ENCODE measurements at places on chromosomes 5 and 9.

- no peak for DNase-seq
Observed at GRCh38 chr9:137500666-137501397, 41.7 kb upstream of the NSMF start.

GRCh38 chr5:149254506-149254905 lies 17.2 kb upstream of the AFAP1L1 start:
- DNase-seq = no peak

DNA sequence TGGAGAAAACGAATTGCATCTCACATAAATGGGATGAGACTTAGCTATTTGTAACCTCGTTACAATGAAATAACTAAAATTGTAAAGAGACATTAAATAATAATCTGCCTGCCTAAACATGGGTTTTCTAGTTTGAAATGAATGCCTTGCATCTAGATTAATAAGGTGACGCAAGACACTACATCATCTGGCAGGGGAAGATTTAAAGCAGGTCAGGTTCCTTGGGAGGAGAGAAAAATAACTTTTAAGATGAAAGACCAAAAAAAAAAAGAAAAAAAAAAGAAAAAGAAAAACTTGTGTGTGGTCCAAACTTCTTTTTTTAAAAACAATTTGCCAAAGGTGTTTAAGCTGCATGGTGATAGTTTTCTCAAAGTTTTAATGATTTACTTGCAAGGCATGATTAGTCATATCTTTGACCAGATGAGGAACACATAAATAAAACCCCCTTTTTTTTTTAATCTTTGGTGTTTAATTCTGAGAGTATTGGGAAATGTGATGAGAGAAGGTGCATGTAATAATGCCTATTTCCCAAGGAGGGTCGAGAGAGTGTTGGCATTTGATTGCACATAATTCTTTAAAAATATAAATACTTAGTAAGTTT lies 122.9 kb upstream of the ADAMTSL1 start:
- no peak for DNase-seq

GRCh38 chr5:139763280-139763929 lies 32.2 kb upstream of the PSD2 start:
- no peak for DNase-seq

GRCh38 chr9:124271660-124272059 lies 13.9 kb downstream of the NEK6 start:
- no peak for DNase-seq

DNA sequence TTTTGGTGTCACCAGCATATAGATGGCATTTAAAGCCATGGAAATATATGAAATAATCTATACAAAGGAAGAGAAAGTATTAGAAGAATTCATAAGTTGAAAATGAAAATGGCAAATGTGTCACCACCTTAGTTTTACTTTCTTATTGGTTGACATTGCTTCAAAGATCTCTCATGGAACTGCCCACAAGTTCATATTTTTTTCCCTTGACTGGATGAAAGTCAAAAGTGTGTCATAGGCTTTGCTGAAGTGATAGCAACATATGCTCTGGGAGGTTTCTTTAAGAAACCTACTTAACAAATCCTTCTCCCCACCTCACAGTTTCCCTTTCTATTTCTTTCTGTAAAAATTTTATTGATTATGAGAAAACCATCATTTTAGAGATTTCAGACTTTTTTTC lies 127.2 kb downstream of the VPS13A start:
- no peak for DNase-seq

GRCh38 chr5:14460844-14461398 lies 120.7 kb upstream of the OTULINL start:
- DNase-seq = no peak

DNA sequence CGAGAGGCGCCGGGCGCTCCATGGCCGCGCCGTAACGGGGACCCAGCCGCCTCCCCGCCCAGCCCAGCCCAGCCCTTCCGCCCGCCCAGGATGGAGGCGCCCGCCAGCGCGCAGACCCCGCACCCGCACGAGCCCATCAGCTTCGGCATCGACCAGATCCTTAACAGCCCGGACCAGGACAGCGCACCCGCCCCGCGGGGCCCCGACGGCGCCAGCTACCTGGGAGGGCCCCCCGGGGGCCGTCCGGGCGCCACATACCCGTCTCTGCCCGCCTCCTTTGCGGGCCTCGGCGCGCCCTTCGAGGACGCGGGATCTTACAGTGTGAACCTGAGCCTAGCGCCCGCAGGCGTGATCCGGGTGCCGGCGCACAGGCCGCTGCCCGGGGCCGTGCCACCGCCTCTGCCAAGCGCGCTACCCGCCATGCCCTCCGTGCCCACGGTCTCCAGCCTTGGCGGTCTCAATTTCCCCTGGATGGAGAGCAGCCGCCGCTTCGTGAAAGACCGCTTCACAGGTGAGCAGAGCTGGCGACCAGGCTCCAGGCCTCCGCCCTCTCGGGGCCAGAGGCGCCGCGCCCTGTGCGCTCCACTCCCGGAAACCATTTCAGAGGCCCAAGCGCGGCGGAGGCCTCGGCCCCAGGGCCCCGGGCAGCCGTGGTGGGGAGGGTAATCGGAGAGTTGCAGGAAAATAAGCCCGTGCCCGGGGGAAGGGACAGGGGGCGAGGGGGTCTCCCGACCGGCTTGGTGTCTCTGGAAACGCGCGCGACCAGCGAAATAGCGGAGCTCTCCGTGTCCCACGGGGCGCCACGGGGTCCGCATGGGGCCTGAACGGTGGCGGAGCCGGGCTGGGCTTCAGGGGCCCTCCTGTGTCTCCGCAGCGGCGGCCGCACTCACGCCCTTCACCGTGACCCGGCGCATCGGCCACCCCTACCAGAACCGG lies 496 bp downstream of the TLX3 start:
- peak; percentile 50 for DNase-seq

GRCh38 chr9:126499911-126500599 lies 113.7 kb upstream of the LMX1B start:
- DNase-seq = no peak

GRCh38 chr5:126428421-126428820 lies 5.2 kb downstream of the GRAMD2B start:
- no peak for DNase-seq

DNA sequence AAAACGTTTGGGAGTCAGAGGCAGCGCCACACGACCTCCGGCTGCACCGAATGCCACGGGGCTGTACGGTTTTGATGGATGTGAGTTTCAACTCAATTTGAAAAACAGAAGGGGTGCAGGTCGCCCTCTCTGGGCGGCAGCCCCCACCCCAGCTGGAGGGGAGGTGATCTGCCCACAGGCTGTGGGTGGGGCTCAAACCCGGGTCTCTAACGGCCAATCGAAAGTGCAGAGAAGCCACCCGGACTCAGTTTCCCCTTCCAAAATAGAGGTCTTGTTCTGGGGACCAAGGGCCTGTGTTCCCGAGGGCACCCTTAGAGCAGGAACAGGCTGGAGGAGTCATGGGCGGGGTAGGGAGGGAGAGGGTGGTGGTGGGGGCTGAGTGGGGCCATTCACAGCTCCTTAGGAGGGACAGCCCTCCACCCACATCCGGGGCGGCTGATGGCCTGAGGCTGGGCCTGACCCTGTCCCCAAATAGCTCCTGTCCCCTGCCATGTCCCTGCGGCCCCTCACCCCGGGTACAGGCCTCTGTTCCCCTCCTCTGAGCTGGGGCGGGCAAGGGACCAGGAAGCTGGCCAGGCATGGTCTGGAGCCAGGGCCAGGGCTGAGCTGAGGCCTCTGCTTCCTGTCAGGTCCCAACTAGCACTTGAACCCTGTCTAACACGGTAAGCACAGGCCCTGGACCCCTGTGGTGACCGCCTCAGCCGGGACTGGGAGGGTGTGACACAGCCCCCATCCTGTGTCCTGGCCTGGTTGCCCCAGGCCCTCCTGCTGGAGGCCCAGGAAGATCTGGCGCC lies 22.6 kb upstream of the NOTCH1 start:
- DNase-seq = no peak

DNA sequence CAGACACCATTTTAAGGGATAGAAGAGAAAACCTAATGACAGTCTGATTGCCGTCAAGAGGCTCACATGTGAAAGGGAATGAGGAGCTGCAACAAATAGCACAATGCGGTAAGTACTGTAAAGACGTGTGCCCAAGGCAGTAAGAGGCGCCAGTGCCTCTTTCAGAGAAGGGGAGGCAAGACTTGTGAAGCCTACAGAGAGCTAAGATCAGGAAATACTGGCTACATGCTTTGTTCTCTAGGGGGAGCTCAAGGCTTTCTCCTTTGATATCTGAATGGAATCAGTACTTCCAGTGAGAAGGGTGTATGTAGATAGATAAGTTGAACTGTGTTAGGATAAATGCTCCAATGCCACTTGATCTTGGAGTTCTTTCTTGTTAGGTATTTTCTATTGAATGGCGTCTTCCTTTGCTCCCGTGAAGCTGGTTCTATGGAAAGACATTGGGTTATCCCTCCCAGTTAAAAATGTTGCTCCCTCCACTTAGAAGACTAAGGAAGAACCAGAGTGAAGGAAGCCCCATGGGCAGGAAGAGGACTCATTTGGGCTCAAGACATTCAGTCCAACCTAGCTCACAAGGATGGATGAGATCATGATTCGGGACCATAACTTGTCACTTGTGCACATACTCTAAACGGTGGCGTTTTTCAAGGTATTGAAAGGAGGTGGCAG lies 23.5 kb upstream of the ALDOB start:
- DNase-seq = peak; percentile 47

GRCh38 chr5:124718380-124718789 lies 28.1 kb downstream of the ZNF608 start:
- DNase-seq = no peak

- DNase-seq = no peak
Observed at GRCh38 chr5:111234125-111234524, 9.9 kb downstream of the CAMK4 start.

GRCh38 chr5:138336952-138337684 lies 948 bp upstream of the FAM53C start:
- peak; percentile 80 for DNase-seq

- DNase-seq = peak; percentile 91
Observed at GRCh38 chr5:134510970-134511795, 14.3 kb upstream of the JADE2 start.

DNA sequence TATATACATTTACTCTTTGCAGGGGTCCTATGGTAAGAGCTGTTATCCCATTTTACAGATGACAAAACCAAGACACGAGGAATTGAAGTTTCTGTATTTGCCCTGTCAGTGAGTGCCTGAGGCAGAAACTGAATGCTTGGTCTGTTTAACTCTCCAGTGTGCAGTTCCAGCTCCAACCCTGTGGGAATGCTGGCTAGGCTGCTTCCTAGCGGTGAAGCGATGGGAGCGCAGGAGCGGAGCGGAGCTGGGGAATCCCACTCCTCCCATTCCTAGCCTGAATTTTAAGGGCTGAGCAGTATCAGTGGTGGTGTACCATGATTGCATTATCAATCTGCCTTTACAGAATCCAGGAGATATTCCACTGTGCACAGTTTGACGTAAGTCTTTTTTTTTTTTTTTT lies 202.3 kb downstream of the LRRC70 start:
- no peak for DNase-seq

- no peak for DNase-seq
Observed at GRCh38 chr5:140110646-140110957, 3.3 kb upstream of the PURA start.

- DNase-seq = no peak
Observed at GRCh38 chr5:127909821-127910220, 173.7 kb upstream of the SLC12A2 start.

- no peak for DNase-seq
Observed at GRCh38 chr9:121192518-121192917, 9.2 kb downstream of the RAB14 start.

- DNase-seq = peak; percentile 50
Observed at GRCh38 chr9:91419222-91420191, 4.1 kb downstream of the NFIL3 start.

Data from Calu3 (cell line).